ENCODE measurements at places on chromosomes 16 and 17.

- no peak for DNase-seq
Observed at GRCh38 chr17:66518677-66519076, 216.3 kb downstream of the PRKCA start.

- no peak for DNase-seq
Observed at GRCh38 chr17:66805567-66805966, 29.4 kb upstream of the CACNG5 start.

GRCh38 chr16:4370570-4371356 lies 885 bp upstream of the VASN start:
- DNase-seq: no peak

- no peak for DNase-seq
Observed at GRCh38 chr16:17944345-17944744, 392.2 kb downstream of the NPIPA8 start.

- DNase-seq: no peak
Observed at GRCh38 chr17:27905447-27906225, 12.5 kb upstream of the LYRM9 start.
